ENCODE measurements at places on chromosomes 11 and 22.

- no peak for DNase-seq
These were observed 14.2 kb upstream of the PIK3C2A start for GRCh38 chr11:17221968-17222367.

DNA sequence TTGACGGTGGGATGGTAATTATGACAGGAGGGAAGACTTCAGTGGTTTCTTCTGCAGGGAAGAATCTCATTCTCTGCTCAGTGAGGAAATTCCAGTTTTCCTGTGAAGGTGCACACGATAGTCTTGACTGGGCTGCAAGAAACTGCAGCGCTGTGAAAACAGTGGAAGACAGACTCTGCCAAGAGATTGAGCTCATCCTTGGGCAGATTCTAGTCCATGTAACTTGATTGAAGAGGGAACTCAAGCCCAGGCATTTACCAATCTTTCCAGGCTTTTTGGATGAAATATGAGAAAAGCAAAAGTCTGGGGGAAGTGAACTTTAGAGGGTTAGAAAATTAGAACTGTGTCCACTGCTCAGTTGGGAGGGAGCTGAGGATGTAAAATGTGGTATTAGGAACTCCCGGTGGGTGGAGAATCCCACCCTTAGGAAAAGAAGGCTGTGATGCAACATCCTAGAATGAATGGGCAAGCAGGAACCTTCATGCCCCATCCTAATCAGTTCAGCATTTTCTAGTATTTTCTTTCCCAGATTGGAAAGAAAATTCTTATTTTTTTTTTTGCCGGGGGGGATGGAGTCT is 212.6 kb downstream of the DBX1 start:
- no peak for DNase-seq

- DNase-seq = no peak
These were observed 101.8 kb upstream of the GAL start for GRCh38 chr11:68582416-68583040.

GRCh38 chr11:76085270-76085669 is 121.0 kb downstream of the WNT11 start:
- DNase-seq = no peak

Measured in H1 (cell line).